ENCODE measurements at places on chromosomes 7 and 10.

DNA sequence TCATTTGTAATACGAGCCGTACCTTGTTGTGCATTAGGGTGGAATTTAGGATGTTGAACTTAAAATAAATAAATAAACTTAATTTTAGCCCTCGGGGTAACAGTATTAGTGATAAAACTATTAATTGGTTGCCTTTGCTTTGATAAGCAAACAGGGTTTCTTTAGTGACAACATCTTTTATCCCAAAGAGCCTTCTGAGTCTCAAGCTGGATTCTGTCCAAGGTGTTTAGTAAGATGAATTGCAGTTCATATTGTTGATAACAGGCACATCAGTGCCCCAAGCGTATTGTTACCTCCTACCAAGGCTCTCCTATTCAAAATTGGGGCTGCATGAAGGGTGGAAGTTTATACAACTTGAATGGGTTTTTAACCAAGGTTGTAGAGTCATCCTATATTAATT lies 144.4 kb upstream of the CELF2 start:
- DNase-seq = no peak

DNA sequence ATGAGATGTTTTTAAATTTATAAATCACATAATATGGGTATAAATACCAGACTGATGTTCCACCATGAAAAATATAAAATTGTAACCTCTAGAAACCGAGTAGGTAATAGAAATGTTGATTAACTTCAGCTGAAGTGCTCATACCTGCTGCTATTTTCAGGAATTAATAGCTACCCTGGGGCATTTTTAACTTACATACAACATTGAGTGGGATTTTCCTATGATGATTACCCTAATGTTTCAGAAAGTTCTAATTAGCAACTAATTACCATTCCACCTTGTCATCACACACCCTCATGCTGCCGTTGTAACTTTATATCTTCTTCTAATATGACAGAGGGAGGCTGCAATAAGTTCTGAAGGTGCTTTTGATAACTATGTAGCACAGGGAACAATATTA lies 53.5 kb upstream of the ARHGAP12 start:
- DNase-seq = no peak

DNA sequence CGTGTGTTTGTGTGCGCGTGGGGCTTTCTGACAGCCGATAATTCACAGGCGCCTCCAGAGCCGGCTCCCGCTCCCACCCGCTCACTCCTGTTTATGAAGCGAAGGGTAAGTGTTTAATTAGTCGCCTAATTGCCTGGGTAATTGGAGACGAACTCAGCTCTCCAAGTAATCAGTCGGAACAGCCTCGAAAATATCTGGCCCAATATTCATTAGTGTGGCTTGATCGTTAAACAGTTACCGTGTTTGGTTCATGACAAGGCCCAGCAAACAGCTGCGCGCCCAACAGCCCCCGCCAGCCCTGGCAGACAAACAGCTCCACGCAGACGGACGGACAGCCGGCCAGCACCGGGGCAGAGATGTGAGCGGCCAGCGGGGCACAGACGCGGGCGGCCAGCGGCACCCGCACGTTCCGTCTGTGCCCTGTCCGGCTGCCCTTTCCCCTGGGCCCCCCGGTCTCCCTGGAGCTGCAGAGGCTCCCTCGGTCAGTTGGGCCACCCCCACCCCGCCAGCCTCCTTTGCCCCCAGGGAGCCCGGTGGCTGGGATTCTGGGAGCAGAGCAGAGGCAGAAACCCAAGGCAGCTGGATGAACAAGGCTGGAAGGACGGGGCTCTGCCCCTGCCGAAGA lies 98.2 kb downstream of the UNCX start:
- DNase-seq = no peak

GRCh38 chr10:85995791-85996190 lies 370.8 kb downstream of the GRID1 start:
- DNase-seq = peak; percentile 4

GRCh38 chr10:3398825-3399646 lies 226.5 kb upstream of the PITRM1 start:
- DNase-seq = no peak

GRCh38 chr7:24701261-24702235 lies 55.7 kb downstream of the GSDME start:
- DNase-seq = no peak

GRCh38 chr7:85630904-85631600 lies 444.2 kb upstream of the SEMA3D start:
- no peak for DNase-seq

DNA sequence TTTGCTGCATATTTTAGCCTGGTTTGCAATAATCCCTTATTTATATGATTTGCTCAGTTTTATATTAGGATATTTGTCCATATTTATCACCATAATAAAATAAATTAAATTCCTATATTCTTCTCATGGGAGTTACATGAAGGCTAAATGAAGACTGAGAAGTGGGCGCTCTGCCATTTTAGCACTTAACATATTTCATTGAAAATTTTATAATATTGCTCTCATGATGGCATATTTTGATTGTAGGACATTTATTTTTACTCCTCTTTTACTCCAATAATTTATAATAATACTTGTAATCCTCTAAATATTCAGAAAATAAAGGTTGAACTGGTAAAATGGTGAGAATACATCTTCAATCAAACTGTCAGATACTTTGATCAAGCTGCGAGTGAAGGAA lies 99.8 kb upstream of the SEMA3A start:
- no peak for DNase-seq

DNA sequence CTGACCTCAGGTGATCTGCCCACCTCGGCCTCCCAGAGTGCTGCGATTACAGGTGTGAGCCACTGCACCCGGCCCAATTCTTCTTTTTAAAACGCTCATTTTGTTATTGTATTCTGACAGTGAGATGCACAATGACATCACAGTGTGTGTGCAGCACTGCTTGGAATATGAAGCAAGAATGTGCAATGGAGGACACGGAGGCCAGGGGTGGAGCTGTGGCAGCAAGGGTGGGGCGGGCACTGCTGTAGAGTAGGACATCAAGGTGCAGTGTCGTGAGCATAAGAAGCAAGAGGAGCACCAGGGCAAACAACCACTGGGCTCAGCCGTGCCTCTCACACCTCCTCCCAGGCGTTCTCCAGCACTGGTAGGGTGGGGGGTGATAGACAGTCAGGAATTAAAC lies 26.8 kb upstream of the GRID1 start:
- peak; percentile 8 for DNase-seq

- DNase-seq = peak; percentile 77
Measured at GRCh38 chr7:140501966-140502365, 22.7 kb upstream of the MKRN1 start.

DNA sequence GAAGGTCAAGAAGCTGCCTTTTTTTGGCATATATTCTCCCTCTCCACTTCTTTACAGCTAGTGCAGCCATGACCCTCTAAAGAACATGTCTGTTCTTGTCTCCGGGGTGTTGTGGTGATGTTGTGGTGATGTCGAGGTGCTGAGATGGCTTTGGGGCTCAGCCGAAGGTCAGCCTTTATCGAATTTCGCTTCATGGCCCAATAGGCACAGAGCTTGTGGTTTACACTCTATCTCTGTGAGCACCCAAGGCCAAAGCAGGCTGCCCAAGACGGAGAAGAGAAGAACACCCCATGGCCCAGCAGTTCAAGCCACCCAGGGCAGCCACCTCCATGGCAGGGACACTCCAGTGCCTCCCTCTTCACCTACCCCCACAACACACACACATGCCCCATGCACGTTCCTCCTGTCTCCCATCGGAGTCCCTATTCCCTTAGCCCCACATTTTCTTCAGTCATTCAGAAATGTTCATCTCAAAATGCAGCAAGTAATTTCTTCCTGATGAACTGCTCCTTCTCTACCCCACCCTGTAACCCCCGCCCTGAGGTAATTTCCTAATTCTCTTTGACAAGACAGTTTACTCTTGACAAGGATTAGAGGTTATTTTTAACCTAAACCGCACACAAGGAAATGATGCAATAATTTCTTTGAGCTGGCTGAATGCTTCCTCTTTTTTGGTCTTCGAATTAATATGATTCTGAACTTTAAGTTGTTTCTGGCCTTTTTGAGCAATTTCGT lies 18.6 kb upstream of the ADRB1 start:
- DNase-seq = no peak

- no peak for DNase-seq
Measured at GRCh38 chr10:78458983-78459638, 425.4 kb downstream of the RPS24 start.

DNA sequence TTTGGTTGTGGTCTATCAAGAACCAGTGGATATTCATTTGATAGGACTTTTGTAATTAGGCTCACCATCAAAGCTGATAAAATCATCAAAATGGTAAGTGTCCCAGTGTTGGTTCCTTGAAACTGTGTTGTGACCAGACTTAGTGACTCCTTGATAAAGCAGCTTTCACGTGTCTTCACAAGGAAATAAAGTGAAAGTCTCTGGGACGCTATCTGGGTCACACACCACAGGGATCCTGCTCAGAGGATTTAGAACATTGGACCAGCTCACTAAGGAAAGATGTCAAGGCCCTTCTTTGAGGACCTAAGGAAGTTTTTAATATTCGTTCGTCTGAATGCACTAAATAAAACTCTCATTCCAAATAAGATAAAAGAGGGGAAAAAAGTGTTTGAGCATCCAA lies 193.1 kb downstream of the RNLS start:
- no peak for DNase-seq

GRCh38 chr7:155342313-155342712 lies 44.6 kb downstream of the INSIG1 start:
- no peak for DNase-seq

DNA sequence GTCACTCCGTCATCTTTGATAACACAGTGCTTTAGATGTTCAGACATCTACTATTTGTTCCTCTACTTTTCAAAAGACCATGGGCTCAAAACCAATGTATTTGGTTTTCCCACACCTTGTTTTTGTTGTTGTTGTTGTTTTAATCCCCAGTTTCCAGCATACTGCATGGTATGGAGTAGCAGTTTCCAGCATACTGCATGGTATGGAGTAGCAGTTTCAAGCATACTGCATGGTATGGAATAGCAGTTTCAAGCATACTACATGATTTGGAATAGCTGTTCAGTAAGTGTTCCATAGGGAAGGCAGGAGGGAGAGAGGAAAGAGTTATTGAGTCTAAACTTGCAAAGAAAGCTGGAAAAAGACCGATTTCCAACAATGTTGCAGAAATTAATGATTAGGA lies 314.3 kb upstream of the PRKCQ start:
- DNase-seq = no peak

- DNase-seq = no peak
Measured at GRCh38 chr10:35585903-35586535, 19.1 kb upstream of the GJD4 start.

DNA sequence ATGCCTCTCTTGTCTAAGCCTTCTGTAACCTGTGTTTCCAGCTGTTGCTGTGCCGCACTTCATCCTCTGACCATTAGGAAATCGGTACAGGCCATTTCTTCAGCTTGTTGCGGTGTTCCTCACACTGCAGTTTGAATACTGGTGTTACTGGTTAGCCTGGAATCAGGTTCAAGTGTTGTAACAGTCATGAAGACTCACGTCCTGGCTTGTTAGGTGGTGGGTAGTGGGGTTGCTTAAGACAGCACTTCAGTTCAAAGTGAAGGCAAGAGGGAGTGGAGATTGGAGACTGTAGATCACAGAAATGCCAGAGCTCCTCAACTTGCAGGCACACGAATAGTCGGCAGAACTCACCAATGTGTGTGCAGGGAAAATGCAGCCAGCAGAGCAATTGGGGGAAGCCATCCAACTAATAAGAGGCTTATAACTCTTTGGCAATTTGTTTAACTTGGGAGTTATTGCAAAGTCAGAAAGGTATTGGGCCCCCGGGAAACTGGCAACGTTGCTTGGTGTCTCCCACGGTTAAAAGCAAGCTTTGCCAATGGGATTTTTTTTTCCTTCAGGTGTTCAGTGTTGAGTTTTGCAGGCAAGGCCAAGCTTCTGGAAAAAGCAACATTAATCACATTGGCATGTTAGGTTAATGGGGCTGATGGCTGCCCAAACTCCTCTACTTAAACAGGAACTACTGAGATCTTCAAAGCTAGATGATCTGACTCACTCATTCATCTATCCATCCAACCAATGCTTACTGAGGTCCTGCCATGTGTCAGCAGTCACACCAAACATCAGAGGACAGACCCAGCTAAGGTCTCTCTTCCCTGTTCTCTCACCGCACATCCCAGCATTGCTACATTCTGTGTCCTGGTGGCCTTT lies 380.9 kb downstream of the GATA3 start:
- DNase-seq = no peak

- no peak for DNase-seq
Measured at GRCh38 chr7:116161728-116162127, 48.6 kb upstream of the TES start.

DNA sequence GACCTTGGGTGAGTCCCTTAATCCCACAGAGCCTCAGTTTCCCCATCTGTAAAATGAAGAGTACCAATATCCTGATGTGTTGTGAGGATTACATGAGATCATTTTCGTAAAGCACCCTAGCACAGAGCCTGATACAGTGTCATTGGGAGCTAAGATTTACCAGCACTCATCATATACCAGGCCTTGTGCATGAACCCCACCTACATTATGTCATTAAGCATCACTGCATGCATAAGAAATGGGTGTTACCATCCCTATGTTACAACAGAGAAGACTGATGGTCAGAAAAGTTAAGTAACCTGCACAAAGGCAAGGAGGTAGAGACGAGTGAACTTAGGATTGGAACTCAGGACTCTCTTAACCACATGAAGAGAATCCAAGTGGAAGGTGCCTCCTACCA lies 290.6 kb downstream of the KCNMA1 start:
- DNase-seq = no peak

GRCh38 chr7:100489824-100490223 lies 6.1 kb downstream of the NYAP1 start:
- peak; percentile 90 for DNase-seq

DNA sequence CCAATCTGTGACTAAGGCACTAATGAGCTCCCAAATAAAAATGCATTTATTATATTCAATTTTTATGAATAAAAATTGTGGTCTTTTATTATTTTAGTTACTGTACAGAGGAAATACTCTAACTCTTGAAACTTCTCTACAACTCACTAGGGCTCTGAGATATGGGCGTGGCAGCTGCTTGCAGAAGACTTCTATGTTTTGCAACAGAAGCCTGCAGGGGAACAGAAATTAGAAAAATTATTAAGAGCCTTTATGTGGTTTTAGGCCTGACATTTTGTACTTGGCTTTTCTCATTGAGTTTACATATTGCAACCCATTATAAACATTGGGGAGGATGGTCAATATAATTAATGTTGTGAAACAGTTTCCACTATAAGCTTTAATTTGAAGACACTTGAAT lies 581.4 kb downstream of the TNS3 start:
- no peak for DNase-seq

DNA sequence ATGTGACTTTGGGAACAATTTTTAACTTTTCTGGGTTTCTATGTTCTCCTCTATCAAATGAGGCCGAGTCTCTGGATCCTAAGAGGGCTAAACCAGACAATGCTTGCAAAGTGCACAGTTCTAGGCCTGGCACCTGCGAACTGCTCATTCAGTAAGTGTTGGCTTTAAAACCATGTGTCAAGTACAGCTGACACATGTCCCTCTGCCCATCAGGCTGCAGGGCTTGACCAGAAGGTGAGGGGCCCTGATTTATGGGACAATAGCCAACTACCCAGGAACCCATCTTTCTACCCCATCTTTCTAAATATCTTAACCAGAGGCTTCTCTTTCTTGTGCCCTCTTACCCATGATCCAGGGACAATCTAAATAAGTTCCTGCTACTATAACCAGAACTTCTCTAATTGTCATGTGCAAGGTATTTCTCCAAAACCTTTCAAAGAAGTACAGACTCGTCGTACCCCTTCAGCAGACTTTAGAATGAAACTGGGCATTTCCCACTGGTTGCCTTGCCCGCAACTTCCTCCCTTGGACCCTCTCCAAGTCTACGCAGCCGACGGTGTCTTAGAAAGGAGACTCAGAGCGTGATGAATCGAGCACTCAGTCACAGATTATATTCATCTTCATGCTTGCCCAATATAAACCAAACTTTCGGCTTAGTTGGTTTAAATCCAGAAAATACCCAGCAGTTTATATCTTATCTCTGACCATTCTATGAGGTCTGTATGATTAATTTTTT lies 69.8 kb upstream of the STEAP1B start:
- DNase-seq = no peak
